ENCODE measurements at places on chromosomes 13 and 19.

DNA sequence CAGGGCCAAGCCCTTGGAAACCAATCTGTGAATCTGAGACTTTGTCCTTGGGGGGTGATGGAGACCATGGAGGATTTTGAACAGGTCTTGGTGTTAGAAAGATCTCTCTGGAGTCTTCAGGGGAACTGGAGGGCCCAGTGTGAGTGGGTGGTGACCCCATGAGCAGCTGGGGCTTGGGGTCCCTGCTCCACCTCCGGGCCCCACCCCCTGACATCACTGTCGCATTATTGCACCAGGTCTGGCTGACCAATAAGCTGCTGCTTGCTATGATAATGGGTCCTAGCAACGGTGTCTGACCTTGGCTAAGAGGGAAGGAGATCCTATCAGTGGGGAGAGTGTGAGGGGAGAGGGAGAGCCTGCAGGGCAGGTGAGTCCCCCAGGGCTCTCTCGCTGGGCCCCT lies at the start of gene IRGC:
Gene IRGC, plus strand, starts transcription at position 301 of the 400 bp plus-strand sequence. CDS start 2,483 bp downstream, outside the sequence.
- no peak for DNase-seq

DNA sequence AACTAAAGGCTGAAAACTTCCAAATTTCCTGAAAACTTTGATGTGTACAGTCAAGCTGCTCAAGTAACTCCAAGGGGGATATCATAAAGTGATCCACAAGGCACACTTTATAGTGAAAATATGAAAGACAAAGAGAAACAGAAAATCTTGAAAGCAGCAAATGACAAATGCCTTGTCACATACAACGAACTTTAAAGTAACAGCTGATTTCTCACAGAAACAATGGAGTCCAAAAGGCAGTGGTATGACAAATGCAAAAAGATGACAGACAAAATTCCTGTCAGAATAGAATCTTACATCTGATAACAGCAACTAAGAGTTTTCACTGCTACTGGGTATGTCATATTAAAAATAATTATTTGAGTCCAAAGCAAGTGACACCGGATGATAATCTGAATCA lies 1602.3 kb upstream of the PRR20A start:
- no peak for DNase-seq

DNA sequence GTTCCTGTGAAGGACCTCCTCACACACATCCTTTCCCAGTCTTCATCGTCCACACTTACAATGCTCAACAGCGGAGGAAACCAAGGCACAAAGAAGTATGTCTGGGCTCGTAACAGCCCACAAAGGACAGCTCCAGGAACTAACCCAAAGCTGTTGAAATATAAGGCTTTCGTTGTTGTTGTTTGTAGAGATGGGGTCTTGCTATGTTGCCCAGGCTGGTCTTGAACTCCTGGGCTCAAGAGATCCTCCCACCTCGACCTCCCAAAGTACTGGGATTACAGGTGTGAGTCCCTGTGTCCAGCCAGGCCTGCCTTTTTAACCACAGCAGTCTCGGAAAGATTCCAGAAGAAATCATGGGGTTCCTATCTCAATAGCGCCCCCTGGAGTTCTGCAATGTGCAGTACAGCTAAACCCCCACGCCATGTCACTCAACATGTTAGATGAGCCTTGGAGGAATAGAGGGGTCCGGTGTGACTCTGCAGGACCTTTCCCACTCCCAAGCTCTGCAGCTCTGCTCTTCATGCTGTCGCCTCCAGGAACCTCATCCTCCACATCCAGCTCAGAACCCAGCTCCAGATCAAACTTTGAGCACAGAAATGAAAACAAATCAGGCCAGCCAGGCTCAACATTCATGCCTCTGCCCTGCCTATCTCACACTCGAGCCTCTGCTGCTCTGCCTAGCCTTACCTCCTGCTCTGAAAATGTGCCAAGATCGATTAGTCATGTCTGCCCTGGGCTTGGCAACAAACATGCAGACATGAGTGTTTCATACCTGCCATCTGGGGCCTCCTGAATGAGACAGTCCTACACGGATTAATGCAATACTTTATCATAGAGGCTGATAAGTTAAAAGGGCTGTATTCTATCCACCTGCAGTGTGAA lies 7.5 kb downstream of the PLA2G4C start:
- no peak for DNase-seq

GRCh38 chr13:58302349-58302748 lies 670.8 kb downstream of the PCDH17 start:
- DNase-seq = no peak

GRCh38 chr13:101465877-101466276 lies 13.4 kb downstream of the ITGBL1 start:
- no peak for DNase-seq

DNA sequence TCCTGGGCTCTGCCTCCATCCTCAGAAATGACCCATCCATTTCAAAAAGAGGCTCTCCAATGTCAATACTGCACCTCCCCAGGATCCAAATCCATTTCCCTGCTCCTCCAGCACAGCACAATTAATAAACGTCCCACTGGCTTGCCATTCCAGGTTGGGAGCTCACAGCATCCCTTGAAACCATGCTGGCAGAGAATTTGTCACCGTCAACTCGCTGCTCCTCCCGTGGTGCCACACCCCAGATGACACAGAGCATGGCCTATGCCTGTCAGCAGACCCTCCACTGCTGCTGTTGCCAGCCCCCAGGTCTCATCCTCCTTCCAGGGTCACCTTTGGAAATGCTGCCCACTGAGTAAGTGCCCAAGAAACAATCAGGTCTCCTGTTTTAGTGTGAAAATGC lies 53.0 kb upstream of the UQCRFS1 start:
- no peak for DNase-seq

GRCh38 chr19:16035601-16036297 lies 40.5 kb upstream of the TPM4 start:
- DNase-seq = no peak

Data from skeletal muscle cell (primary cell).